ENCODE measurements at places on chromosomes 5 and 9.

DNA sequence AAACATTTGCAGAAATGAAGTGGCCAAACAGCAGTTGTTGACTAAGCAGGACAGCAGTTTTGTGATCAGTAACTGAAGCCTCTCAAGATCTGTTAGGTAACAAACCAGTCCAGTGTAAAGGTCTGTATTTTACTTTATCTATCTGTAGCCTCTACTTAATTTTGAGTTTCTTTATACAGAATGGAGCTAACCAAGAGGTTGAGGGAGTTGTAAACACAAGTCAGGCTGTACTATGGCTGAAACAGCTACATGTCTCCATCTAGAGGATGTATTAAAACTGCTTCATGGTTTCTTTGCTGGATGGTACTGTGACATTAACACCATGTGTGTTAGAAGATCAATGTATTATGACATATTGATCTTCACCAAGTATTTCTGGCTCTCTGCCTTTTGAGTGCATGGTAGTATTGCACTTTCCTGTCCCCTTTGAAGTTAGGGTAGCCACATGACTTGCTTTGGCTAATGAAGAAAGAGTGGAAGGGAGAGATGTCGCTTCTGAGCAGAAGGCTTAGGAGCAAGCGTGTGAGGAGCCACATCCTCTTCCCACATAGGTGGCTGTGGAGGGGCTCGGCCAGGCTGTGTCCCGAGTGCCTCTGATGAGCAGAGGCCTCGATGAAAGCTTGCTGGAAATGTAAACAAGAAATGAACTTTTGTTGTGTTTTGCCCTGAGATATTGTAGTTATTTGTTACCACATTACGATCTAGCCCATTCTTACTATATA is 105.6 kb upstream of the PCA3 start:
- DNase-seq: no peak

DNA sequence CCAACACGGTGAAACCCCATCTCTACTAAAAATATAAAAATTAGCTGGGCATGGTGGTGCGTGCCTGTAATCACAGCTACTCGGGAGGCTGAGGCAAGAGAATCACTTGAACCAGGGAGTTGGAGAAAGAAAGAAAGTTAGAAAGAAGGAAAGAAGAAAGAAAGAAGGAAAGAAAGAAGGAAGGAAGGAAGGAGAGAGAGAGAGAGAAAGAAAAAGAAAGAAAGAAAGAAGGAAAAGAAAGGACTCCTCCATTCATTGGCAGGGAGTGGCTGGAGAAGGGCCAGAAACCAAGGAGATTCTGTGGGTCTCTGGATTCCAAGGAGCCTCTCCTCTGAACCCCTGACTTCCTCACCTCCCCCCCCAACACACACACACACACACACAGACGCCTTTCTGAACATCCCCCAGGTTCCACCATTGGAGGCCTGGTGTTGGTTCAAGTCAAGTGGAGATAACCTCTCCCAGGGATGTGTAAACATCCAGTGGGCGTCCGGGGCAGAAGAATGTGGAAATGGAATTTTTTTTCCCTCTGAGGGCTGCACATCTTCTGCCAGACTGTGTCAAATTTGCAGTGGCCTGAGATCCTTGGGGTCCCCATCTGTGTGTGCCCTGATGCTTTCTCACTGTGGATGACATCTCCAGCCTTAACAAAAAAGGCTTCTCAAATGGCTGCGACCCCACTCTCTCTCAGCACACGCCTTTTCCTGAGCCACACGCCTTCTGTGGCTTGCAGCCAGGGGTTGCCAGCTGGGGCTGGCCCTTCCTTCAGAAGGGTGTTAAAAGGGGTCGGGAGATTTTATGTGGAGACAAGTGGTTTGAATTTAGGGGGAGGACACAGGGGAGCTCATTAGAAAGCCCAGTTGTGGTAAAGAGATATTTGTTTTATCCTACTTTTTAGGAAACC is 109.3 kb upstream of the HAND1 start:
- DNase-seq: no peak

GRCh38 chr5:71705421-71705820 is 13.7 kb upstream of the CARTPT start:
- no peak for DNase-seq

DNA sequence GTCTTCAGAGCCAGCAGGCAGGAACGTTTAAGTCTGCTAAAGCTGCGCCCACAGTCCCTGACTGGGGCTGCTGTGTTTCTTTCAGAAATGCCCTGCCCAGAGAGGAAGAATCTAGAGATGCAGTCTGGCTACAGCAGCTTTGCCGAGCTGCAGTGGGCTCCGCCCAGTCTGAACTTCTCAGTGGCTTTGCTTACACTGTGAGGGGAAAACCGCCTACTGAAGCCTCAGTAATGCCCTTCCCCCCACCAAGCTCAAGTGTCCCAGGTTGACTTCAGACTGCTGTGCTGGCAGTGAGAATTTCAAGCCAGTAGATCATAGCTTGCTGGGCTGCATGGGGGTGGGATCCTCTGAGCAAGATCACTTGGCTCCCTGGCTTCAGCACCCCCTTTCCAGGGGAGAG is 78.4 kb downstream of the SREK1 start:
- DNase-seq: no peak

DNA sequence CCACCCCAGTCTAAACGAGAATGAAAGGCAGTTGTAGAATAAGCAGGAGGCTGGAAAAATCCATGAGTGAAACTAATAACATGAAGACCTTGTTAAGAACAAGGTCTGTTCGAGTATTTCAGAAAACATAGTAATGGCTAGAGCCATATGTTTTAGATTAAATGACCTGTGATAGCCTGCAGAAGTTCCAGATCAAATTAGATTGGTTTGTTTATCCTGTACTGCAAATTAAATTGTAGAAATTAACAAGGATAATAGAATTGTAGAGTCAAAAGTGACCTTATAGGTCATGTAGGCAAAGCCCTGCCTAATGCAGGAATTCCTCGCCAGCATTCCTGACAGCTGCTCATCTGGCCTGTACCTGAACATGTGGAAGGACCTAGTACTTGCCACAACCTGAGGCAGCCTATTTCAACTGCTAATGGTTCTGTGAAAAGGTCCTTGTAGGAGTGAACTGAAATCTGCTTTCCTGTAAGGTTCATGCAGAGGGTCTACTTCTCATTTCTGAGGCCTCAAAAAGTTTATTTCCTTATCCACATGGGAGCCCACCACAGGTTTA is 17.2 kb downstream of the LIX1 start:
- DNase-seq: no peak

GRCh38 chr5:58114324-58114723 is 345.6 kb downstream of the PLK2 start:
- DNase-seq: no peak

DNA sequence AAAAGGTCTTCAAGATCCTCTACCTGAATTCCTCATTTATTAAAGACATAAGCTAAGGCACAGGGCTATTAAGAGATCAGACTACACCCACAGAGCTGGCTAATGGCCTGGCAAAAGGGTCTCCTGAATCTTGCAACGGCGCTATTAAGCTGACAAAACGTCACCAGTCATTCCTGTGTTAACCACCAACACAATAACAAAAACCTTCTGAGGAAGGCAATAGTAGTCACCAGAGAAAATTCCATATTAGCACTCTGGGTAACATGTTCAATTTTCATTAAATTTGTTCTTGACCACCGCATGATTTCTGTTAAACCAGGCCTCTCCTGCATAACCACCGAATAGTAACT is 77.0 kb downstream of the GNAQ start:
- no peak for DNase-seq

DNA sequence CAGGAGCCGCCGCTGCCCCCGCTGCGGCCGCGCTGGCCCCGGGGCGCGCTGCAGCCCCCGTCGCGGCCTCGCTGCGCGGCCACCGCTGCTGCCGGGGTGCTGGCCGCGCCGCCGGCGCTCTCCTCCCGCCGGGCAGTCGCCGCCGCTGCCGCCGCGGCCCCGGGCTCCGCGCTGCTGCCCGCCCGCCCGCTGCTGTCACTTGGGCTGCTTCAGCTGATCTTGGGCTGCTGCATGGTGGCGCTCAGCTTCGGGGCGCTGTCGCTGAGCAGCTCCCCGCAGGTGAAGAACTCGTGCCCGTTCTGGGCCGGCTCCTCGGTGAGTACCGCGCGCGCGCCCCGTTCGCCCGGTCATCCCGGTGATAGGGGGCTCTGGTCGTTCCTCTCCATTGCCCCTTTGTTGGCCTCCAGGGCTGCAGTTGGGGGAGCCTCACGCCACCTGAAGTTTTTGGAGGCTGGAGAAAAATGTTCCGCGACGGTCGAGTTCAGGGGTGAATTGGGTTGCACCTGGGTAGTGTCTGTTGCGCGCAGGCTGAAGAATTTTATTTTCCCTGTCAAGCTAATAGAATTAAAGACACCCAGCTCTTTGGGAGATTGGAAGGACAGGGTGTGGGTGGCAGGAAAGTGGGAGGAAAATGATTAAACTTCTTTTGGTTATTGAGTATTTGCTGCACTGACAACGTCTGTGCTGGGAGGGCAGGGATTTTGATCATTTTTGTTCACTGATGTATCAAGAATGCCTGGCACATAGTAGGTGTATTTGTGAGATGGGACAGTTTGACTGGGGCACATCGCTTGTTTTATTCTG is 596 bp downstream of the ENTREP1 start:
- no peak for DNase-seq

- no peak for DNase-seq
Observed at GRCh38 chr5:159453209-159453608, 122.9 kb upstream of the IL12B start.

DNA sequence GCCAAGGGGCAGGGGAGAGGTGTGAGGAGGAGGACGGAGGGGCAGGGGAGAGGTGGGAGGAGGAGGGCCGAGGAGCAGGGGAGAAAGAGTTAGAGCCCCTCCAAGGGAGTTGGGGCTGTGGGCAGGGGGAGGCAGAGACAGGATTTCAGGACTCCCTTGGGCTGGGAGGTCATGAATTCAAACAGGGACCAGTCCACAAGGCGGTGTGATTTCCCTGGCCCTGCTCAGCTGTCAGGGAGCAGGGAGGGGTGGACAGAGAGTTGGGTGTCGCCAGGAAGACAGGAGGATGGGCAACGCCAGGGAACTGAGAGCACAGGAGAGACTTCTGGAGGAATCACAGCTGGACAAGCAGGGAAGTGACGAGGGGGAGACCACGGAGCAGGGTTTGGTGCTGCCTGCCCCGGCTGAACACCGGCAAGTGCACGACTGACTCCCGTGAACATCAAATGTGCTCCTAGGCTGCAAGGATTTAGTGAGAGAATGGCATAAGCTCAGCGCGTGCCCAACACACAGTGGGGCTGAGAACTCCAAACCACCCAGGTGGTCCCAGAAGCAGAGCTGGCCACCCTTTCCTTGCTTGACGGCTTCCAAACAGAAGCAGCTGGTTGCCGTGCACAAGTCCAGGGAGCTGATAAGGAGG is 17.8 kb upstream of the OLFM1 start:
- DNase-seq: no peak

DNA sequence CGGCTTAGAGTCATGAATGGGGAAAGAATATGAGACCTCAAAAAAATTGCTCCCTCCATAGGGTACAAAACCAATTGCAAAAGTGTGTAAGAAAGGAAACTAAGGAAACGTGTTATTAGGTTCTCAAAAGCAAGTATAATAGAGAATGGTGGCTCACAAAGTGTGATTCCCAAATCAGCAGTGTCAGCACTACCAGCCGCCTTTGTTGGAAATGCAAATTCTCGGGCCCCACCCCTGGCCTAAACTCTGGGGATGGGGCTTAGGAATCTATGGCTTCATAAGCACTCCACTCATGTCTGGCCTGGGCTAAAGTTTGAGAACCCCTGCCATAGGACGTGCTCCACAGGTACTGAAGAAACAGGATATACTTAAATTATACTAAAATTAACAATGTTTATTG is 1.6 kb upstream of the CCDC69 start:
- DNase-seq: no peak

GRCh38 chr5:121915765-121916164 is 46.0 kb upstream of the SRFBP1 start:
- no peak for DNase-seq

DNA sequence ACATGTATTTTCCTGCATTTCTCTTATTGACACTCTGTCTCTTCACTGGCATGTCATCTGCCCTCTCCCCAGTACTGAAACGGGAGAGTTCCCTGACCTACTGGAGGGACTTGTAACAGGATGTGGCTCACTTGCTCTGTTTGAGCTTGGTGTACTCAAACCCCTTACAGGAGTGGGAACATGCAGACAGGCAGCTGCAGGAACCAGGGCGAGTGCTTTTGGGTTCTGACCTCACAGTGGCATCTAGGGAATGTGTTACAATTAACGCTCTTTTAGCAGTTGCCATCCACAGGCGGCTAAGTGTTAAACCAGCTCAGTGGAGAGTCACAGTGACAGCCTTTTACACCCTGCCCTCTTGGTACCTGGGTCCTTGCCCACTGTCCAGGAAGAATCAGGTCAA is 300.3 kb upstream of the GRAMD2B start:
- no peak for DNase-seq

DNA sequence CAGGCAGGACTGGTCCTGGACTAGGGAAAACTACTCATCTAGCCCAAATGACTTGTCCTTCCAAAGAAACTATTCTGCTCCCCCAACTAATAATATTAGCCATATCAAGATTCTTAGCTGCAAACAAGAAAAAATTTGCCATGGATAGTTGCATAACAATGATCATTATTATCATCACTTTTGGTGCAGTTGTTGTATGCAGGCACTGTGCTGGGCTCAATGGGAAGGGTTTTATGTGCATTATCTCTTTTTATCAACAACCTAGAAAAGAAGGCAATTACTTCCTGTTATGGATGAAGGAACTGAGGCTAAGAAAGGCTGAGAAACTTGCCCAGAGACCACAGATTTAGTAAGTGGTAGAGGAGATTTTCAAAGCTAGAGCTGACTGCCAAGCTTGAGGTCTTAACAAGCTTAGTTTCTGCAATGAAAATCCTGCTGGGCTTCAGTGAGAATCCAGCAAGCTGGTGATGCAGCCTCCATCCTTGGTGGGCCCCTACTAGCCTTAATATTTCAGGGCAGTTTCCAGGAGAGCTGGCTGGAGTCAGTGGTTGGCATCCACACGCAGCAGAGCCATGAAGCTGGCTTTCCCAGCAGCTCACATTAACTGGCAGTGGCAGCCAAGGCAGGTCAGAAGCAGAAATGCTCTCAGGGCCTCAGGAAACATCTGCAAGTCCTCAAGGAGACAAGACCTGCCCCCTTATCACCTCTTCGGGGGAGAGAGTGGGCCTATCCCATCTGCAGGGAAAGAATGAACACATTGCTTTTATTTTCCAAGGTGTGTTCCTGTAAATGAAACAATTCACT is 20.5 kb upstream of the MEGF9 start:
- DNase-seq: no peak

Data from stimulated activated CD4-positive, alpha-beta T cell treated with anti-CD3 and anti-CD28 coated beads, Interleukin-4, amount 100 ng/mL, for 1 hour (primary cell).